Osteoblast (primary cell): ENCODE measurements at places on chromosomes 12 and 14. TPM values are rescaled to one million over a fixed set of nuclear protein-coding genes. Genes with fewer than 3 reads are reported as not detected.

Gene SERPINA10
- total RNA-seq, result not detected in 2 replicates

Gene POTEM
- not detected in 2 replicates for total RNA-seq

Gene PIK3C2G
- total RNA-seq, result not detected in 2 replicates

Gene GCH1
- total RNA-seq, result 2.7 and 3.3 TPM in 2 replicates
